ENCODE measurements at places on chromosomes 6 and 20.

DNA sequence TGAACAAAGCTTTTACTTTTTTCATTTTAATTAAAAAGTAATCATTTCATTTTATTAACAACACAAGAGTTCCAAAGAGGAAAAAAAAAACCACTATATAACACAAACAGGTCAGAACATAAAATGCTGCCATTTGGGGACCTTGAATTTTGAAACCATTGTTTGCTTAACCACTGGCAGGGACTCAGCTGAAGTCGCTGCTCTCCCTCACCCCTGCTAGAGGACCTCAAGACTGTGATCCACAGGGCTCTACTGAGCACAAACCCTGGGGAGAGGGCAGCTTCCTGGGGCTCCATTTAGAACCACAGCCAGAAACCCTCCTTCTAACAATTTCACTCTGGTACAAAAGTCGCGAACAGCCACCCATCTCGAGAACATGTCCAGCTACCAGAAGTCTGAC is 28.8 kb downstream of the NCOA5 start:
- no peak for DNase-seq

GRCh38 chr6:63537201-63537958 is 34.9 kb upstream of the LOC128125822 start:
- no peak for DNase-seq

DNA sequence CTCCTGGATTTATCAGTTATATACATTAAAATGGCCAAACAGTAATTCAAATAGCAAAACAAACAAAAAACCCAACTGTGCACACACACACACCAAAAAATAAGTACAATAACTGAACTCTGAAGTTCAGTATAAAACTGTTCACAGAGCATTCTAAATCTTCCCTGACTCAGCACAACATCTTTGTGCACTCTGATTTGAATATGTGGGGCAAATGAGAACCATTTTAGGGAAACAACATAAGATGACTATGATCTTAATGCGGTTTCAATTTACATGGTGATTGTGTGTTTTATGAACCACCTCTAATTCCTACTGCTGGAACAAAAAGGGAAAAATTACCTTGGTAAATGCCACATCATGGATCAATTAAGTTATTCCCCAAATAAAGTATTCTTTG is 41.7 kb downstream of the PLAGL1 start:
- DNase-seq: no peak

GRCh38 chr6:161417717-161418462 is 144.0 kb upstream of the AGPAT4 start:
- DNase-seq: peak; percentile 60

Measured in adipocyte (in vitro differentiated cells).